ENCODE measurements at places on chromosomes 7 and 10.

- DNase-seq, result no peak
These were observed 76.6 kb downstream of the AMPH start for GRCh38 chr7:38554586-38554985.

DNA sequence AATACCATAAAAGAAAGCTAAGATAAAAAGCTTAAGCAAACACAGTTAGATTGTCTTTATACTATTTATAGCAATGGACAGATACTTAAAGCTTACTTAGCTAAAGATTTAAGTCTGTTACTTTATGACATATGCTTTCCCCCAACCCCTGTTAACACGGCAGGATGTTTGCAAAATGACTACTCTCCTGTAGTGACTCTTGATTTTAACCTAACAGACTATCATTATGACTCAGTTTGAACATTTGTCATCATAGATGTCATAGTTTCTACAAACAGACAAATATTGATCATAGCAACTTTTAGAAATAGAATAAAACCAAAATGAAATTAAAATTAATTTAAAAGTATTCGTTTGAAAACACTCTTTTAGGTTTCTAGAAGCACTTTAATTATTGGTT lies 7.8 kb upstream of the COMMD3 start:
- peak; percentile 6 for DNase-seq

- no peak for DNase-seq
These were observed 1022.6 kb downstream of the LRMDA start for GRCh38 chr10:76453997-76454396.

DNA sequence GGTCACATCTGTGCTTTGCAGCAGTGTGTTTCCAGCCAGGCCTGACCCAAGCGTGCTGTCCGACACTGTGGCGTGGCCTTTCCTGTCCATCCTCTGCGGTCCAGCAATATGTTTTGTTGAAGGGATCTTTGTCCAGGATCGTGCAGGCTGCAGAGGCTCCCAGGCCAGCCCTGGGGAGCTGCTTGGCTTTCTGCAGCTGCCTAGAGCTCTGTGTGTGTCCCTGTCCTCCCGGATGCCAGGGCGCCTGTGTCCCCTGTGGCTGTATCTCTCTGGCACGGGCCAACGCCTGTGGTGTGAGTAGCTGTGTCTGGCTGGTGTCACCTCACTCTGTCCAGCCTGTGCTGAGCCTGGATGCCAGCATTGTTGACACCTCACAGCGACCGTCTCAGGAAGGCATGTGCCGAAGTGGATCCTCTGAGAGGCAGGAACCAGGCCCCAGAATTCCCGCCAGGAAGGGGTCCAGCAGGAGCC lies 94.5 kb downstream of the INPP5A start:
- DNase-seq, result no peak

DNA sequence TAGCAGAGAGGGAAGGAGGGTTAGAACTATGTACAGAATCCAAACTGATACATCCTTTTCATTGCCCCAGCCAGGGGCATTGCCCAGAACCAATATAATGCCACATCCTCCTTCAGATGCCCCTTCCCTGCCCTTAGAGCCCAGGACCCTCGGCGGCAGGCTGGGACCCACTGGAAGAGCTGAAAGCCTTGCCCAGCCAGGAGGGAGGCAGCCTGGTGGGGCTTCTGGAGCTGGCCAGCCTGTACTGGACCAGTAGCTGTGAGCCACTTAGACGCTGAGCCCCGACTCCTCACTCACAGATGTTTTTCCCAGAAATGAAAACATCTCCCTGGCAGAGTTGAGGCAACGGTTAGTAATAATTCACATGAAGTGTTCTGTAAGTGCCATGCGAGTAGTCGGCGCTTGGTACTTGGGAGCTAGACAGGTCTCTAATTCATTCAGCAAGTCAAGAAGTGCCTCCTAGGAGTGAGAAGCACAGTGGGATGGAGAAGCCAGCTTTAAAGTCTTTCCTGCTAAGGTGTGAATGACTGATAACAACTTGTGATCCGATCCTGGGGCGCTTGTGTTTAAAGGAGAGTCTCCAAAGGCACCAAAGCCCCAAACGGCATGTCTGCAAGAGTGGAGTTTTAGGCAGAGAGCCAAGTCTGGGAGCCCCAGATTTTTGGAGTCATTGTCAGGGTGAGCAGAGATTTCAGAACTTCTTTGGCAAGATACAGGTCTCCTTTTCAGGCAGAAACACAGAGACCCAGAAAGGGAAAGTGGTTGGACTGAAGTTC lies 9.8 kb downstream of the VSIR start:
- DNase-seq, result no peak

GRCh38 chr7:22184549-22185199 lies 172.3 kb downstream of the RAPGEF5 start:
- no peak for DNase-seq

DNA sequence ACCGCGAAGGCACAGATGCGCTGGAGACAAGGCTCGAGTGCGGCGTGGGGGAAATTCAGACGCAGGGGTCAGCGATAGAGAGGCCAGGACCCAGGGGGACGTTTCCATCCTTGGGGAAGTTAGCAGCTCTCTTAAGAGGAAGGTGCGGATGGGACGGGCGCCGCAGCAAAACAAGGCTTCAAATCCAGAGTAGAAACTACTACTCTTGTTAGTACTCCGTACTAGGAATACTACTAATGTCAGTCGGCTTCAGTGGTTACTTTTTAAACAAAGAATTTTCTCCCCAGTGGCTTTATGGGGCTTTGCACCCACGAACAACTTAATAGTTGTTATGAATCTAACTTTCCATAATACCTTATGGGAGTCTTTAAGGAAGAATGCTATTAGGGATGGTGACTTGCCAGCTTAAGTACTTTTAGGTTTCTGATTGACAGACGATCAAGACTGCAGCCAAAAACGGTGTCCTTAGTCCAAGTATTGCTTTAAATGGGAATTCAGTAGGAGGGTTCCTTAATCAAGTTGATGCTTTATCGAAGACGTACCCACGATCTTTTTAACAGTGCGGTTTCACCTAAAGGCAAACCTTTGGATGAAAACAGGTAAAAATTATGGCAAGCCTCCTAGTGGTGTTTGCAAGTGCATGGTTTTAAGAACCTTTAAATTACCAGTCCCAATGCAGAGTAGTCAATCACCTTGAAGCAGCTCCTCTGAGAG lies 812 bp upstream of the IDE start:
- DNase-seq, result no peak

All from stimulated activated CD4-positive, alpha-beta T cell treated with anti-CD3 and anti-CD28 coated beads, Interleukin-2, amount 100 ng/mL, for 24 hours (primary cell).